Osteocyte (in vitro differentiated cells): ENCODE measurements at places on chromosomes 16 and 17. TPM values are rescaled to one million over a fixed set of nuclear protein-coding genes. Genes with fewer than 3 reads are reported as not detected.

Gene SLFN14
- total RNA-seq: not detected in 2 replicates

Gene DLX3
- total RNA-seq: not detected in 2 replicates

Gene C16orf96
- 0.08 and 0.26 TPM in 2 replicates for total RNA-seq

Gene PRR11
- total RNA-seq: 11.1 TPM in 2 replicates

Gene PAQR4
- total RNA-seq: 8.4 and 11.9 TPM in 2 replicates

DNA sequence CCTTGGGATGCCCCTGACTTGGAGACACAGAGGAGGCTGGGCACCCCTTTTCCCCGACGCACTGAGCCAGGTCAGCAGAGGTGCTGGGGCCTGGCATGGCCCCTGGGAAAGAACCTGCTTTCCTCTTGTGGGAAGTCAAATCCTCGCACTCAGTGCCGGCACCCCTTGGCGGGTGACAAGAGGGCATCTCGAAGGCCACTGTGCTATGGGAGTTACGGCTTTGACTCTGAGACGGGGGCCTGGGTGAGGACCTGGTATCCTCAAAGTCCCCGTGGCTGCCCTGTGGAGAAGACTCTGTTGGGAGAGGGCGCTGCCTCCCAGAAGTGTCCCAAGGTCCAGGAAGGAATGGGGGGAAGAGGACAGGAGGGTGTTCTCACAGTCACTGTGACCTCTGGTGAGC is 117.0 kb downstream of the METRNL start:
- no peak for DNase-seq

DNA sequence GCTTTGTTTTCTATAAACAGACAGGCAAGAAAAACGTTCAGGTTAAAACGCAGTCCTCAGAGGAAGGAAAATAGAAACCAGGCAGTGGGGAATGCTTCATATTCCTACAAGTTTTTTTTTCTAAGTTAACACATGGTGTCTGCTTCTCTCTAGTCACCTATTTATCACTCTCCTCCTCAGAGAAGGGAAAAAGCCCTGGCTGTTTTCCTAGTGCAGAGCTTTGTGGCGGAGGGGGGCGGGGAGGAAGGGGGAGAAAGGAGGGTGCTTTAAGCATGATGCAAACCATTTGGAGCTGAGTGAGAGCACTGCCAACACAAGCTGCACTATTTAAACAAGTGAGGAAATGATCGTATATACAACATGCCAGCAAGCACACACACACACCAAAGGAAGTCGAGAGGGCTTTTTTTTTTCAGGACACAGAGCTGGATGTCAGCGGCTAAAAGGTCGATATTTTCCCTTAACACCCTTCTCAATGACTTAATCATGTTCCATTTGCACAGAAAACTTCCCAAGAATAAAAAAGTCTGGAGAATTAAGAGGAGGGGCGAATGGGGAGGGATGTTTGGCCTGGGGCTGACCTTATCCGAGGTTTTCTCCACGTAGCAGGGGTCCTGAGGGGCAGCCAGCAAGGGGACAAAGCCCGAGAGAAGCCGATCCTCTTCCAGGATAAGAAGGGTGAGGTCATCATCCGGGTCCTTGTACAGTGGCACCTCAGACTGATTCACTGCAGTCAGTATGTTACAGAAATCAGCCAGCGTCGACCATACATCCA is 117.4 kb downstream of the HIC1 start:
- no peak for DNase-seq

DNA sequence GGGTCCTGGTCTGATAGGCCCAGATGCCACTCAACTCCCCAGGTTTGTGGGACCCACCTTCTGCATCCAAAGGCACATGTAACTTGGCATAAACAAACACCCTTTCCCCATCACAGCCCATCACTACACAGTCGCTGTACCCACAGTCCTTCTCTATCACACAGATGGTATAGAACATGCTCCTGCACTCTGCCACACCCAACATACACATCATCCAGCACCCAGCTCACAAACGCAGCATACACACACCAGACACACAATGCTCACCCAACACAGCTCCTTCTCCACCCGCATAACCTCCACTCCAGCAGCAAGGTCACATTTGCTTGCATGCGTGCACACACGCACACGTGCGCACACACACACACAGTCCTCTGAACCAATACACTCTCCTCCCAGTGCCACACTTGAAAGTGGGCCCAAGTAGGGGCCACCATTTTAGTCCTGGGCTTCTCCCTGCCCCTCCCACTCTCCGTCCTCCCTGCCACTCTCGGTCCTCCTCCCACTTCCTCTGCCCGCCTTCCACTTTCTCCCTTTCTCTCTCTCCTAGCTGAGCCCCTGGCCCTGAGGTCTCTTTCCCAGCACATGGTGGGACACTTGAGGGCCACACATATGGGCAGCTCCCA is 8.5 kb upstream of the TMEM92 start:
- no peak for DNase-seq

DNA sequence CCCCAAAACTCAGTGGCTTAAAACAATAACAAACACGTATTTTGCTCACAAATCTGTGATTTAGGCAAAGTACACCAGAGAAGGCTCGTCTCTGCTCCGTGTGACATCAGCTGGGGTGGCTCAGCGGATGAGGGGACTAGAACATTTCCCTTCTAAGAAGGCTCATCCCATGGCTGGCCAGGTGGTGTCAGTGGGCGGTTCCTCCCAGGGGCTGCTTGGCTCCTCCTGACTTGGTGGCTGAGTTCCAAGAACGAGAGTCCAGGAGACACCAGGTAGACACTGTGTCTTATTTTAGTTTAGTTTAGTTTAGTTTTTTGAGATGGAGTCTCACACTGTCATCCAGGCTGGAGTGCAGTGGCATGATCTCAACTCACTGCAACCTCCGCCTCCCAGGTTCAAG is 5.6 kb upstream of the CHMP6 start:
- no peak for DNase-seq

- no peak for DNase-seq
Observed at GRCh38 chr16:84001726-84002125, 33.7 kb downstream of the NECAB2 start.

DNA sequence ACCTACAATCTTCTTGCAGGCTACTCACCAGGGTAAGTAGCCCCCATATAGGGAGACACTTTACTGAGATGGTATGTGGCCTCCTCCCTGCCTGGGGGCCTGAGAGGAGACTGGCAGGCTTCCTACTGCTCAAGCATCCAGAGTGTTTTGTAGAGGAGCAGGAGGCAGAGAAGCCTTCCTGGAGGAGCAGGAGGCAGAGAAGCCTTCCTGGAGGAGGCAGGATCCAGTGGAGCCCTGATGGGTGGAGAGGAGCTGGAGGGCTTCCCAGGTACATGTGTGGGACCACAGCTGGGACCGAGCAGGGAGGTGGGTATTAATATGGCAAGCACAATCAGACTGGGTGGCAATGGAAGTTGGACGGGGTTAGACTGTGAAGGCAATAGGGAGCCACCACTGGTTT is 2.1 kb upstream of the ADGRG5 start:
- DNase-seq: peak; percentile 49

- no peak for DNase-seq
Observed at GRCh38 chr17:61196302-61196704, 203.3 kb upstream of the TBX2 start.
